ENCODE measurements at places on chromosomes 16 and 17. TPM values are rescaled to one million over a fixed set of nuclear protein-coding genes. Genes with fewer than 3 reads are reported as not detected.

DOC2A gene
- 1.4 TPM for polyA plus RNA-seq

- no peaks in the 10 kb centered on the region for H3K36me3 ChIP-seq
- H3K4me3 ChIP-seq: no peak overlapping the region
- peaks cover 2% of the 10 kb centered on the region for H3K27me3 ChIP-seq
- no peak for DNase-seq
Observed at GRCh38 chr17:4590981-4591453, 6.7 kb downstream of the SMTNL2 start.

PIK3R6 gene
- polyA plus RNA-seq: not detected

DNA sequence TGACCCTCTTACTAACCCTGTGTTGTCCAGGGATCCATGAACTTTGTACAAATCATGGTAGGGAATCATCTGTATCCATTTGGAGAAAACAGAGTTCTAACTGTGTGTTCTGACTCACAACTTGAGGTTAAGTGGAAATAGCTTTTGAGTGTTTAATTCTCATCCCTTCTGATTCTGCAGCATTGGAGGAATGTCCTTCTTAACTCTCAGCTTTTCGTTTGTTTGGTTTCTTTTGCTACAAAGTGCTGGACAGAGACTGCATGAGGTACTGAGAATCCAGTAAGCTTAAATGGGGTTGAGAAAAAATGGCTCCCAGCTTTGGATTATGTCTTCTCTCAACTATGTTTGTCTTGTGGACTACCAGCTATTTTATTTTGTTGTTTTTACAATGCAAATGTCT lies 352.1 kb upstream of the KIF2B start:
- no peak overlapping the region for H3K27ac ChIP-seq
- H3K4me1 ChIP-seq: no peaks in the 10 kb centered on the region
- no peak for DNase-seq
- H3K4me3 ChIP-seq: no peak overlapping the region
- no peaks in the 10 kb centered on the region for H3K27me3 ChIP-seq
- H3K36me3 ChIP-seq: no peaks in the 10 kb centered on the region

GRCh38 chr17:79391376-79392233 lies 219.2 kb downstream of the RBFOX3 start:
- DNase-seq: peak; percentile 48
- no peaks in the 10 kb centered on the region for H3K4me1 ChIP-seq

- no peak overlapping the region for H3K4me3 ChIP-seq
- H3K27me3 ChIP-seq: no peaks in the 10 kb centered on the region
- no peak overlapping the region for H3K27ac ChIP-seq
- H3K36me3 ChIP-seq: no peaks in the 10 kb centered on the region
- DNase-seq: no peak
- H3K4me1 ChIP-seq: no peaks in the 10 kb centered on the region
Observed at GRCh38 chr17:12597895-12598294, 67.8 kb upstream of the MYOCD start.

GRCh38 chr17:28573521-28573920 lies 2.2 kb upstream of the PIGS start:
- H3K4me1 ChIP-seq: peaks cover 64% of the 10 kb centered on the region
- DNase-seq: no peak
- no peaks in the 10 kb centered on the region for H3K27me3 ChIP-seq
- H3K27ac ChIP-seq: no peak overlapping the region

SLC52A1 gene
- polyA plus RNA-seq: not detected

GRCh38 chr16:21952040-21952792 lies 945 bp upstream of the UQCRC2 start:
- H3K4me1 ChIP-seq: peaks cover 72% of the 10 kb centered on the region
- peaks cover 5% of the 10 kb centered on the region for H3K36me3 ChIP-seq
- H3K27ac ChIP-seq: peak overlapping the region; percentile 93
- peak overlapping the region; percentile 98 for H3K4me3 ChIP-seq
- H3K27me3 ChIP-seq: peaks cover 4% of the 10 kb centered on the region
- DNase-seq: peak; percentile 93

- H3K4me1 ChIP-seq: no peaks in the 10 kb centered on the region
- H3K27me3 ChIP-seq: no peaks in the 10 kb centered on the region
- H3K4me3 ChIP-seq: no peak overlapping the region
- no peak for DNase-seq
- no peaks in the 10 kb centered on the region for H3K36me3 ChIP-seq
Observed at GRCh38 chr16:27174007-27174406, 29.3 kb upstream of the KDM8 start.

EVI2A gene
- not detected for polyA plus RNA-seq

- no peak overlapping the region for H3K27ac ChIP-seq
- no peak for DNase-seq
- H3K27me3 ChIP-seq: peaks cover 86% of the 10 kb centered on the region
- H3K4me3 ChIP-seq: peak overlapping the region; percentile 20
- H3K36me3 ChIP-seq: no peaks in the 10 kb centered on the region
Observed at GRCh38 chr17:1298606-1299005, 19.1 kb downstream of the TRARG1 start.

DNA sequence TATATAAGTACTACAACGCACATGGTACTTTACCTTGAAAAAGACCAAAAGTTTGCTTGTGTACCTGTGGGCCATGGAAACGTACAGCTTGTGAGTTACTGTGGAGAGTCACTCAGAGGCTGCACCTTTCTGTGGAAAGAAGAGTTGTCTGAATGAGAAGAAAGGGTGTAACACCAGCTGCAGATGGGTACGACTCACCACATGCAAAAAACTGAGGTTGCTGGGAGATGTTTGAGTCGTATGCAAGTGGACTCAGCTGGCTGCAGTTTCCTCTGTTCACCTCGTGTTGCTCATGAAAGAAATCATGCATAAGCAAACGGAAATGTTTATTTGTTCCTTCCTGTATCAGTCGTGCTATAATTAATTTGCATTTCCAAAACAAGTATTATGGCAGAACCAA lies 22.4 kb upstream of the DYNLRB2 start:
- no peaks in the 10 kb centered on the region for H3K27me3 ChIP-seq
- DNase-seq: no peak
- no peak overlapping the region for H3K27ac ChIP-seq
- H3K36me3 ChIP-seq: no peaks in the 10 kb centered on the region

GAST gene
- polyA plus RNA-seq: 0.32 TPM

GRCh38 chr17:82668024-82668630 lies 19.9 kb upstream of the WDR45B start:
- no peak overlapping the region for H3K4me3 ChIP-seq
- H3K27me3 ChIP-seq: no peaks in the 10 kb centered on the region
- no peak overlapping the region for H3K27ac ChIP-seq
- peaks cover 17% of the 10 kb centered on the region for H3K4me1 ChIP-seq
- no peaks in the 10 kb centered on the region for H3K36me3 ChIP-seq

SLC12A3 gene
- 5.1 TPM for polyA plus RNA-seq

ATP2C2 gene
- polyA plus RNA-seq: 0.07 TPM

- H3K27me3 ChIP-seq: no peaks in the 10 kb centered on the region
- peak overlapping the region; percentile 64 for H3K27ac ChIP-seq
- peaks cover 99% of the 10 kb centered on the region for H3K4me1 ChIP-seq
- no peak for DNase-seq
Observed at GRCh38 chr17:74758848-74759168, 10.4 kb downstream of the NHERF1 start.

DNA sequence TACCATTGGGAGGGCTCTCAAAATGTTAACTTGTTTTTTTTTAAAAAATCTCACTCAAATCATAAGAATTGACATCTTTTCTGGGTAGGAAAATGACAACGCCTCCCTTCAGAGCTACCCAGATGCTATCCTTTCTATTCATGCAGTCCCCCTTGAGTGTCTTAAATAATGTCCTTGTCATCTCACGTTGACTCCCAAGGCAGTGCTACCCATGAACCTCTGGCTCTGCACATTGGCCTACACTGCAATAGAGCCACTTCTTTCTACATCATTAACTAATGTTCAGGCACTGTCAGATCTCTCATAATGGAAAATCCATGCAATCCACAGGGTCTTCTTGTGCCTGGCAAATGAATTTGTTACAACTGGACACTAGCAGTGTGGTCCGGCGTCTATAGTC lies 569.8 kb upstream of the ZFHX3 start:
- H3K4me1 ChIP-seq: no peaks in the 10 kb centered on the region
- no peak overlapping the region for H3K4me3 ChIP-seq
- H3K27ac ChIP-seq: no peak overlapping the region
- peaks cover 36% of the 10 kb centered on the region for H3K27me3 ChIP-seq
- DNase-seq: no peak

CACNG1 gene
- not detected for polyA plus RNA-seq

DNA sequence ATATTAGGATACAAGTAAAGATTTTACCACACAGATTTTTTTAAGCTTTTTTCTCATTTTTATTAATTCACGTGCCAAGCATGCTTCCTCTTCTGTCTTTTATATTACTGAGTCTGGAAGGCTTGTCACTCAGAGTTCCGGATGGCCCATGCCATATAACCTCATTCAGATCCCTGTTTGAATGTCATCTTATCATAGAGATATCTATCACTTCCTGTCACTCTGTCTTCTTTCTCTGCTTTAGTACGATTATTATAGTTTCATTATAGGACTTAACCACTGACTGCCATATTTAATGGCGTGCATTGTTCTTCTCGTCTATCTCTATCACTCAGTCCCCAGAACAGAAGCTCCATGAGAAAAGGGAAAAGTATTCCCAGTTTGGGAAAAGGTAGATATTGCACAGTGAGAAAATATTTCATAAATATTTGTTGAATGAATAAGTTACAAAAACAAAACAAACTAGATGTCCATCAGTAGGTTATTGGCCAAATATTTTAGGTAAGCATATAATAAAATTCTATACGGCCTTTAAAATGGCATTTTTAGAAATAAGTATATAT lies 296.9 kb upstream of the GOT2 start:
- no peaks in the 10 kb centered on the region for H3K27me3 ChIP-seq
- H3K4me1 ChIP-seq: no peaks in the 10 kb centered on the region
- no peak for DNase-seq
- no peak overlapping the region for H3K27ac ChIP-seq
- H3K36me3 ChIP-seq: no peaks in the 10 kb centered on the region
- no peak overlapping the region for H3K4me3 ChIP-seq

GNGT2 gene
- not detected for polyA plus RNA-seq

GRCh38 chr17:31522284-31522931 lies 130.9 kb downstream of the RAB11FIP4 start:
- peaks cover 13% of the 10 kb centered on the region for H3K4me1 ChIP-seq
- H3K27ac ChIP-seq: no peak overlapping the region
- H3K4me3 ChIP-seq: no peak overlapping the region
- H3K27me3 ChIP-seq: no peaks in the 10 kb centered on the region
- H3K36me3 ChIP-seq: peaks cover 59% of the 10 kb centered on the region

DNA sequence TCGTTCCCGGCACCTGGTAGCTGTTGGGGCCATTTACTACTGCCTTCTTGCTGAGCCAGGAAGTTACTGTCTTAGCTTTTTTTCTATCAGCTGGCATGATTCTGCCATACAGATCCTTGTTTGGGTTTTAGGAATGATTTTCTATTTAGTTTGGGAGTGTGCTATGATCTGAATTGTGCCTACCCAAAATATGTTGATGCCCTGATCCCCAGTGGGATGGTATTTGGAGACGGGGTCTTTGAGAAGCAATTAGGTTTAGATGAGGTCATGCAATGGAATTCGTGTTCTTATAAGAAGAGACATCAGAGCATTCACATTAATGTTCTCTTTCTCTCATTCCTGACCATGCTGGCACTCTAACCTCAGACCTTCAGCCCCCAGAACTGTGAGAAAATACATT lies 59.4 kb upstream of the HS3ST2 start:
- H3K4me1 ChIP-seq: no peaks in the 10 kb centered on the region
- H3K27me3 ChIP-seq: no peaks in the 10 kb centered on the region
- H3K36me3 ChIP-seq: no peaks in the 10 kb centered on the region
- no peak overlapping the region for H3K4me3 ChIP-seq
- DNase-seq: no peak

PCTP gene
- 37.1 TPM for polyA plus RNA-seq

GRCh38 chr16:87575027-87575804 lies 27.1 kb upstream of the JPH3 start:
- no peak overlapping the region for H3K27ac ChIP-seq
- H3K4me3 ChIP-seq: no peak overlapping the region
- H3K4me1 ChIP-seq: peaks cover 25% of the 10 kb centered on the region

DNA sequence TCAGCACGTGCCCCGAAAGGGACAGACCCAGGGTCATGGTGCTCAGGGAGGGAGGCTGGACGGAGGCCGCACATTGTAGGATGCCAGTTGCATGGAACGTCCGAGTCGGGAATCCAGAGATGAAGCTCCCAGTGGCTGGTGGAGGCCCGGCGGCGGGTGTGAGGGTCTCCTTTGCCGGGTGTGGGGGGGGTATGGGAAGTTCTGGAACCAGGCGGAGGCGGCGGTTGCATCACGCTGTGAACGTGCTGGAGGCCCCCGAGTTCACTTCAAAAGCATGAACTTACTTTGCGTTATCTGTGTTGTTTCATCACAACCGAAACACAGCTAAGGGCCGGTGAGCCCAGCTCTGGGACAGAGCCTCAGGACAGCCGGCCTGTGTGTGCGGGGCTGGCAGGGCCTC lies 73.4 kb upstream of the GNG13 start:
- no peak overlapping the region for H3K27ac ChIP-seq
- H3K4me1 ChIP-seq: no peaks in the 10 kb centered on the region
- no peaks in the 10 kb centered on the region for H3K36me3 ChIP-seq
- no peak for DNase-seq
- no peaks in the 10 kb centered on the region for H3K27me3 ChIP-seq

GRCh38 chr16:81127051-81127450 lies 30.9 kb upstream of the GCSH start:
- no peak for DNase-seq
- no peak overlapping the region for H3K27ac ChIP-seq
- peaks cover 6% of the 10 kb centered on the region for H3K36me3 ChIP-seq

KRTAP17-1 gene
- not detected for polyA plus RNA-seq

SRR gene
- polyA plus RNA-seq: 6.3 TPM

DNA sequence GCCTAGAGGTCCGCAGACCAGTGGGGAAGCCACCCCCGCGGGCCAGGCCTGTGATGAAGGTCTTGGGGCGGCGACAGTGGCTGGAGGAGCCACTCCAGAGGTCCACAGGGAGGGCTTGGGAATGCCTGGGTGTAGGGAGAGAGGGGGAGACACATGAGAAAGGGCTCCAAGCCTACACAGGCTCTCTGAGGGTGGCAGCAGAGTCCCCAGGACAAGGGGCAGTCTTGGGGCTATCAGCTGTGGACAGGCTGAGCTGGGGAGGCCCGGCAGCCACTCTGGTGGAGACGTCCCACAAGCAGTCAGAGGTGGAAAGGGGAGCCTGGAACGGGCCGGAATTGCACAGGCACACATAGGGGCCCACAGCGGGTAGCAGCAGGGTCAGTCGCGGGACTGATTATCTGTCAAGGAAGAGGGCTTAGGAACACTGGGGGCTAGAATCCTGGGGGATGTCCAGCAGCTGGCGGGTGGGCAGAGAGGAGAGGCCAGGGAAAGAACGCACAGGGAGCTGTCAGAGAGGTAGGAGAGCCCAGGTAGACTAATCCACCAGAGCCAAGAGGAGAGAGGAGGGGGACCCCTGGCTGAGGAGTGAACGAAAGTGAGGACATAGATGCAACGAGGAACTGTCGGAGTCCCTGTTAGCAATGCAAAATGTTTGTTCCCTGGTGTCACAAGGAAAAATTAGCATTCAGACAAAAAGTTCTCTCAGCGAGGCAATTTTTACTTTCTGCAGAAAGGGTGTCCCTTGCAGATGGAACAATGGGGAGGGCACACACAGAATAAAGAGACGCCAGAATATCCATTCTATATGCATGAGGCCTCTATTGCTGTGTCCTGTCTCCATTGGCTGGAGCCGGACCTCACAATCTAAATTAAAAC lies 93.9 kb upstream of the DNAH17 start:
- H3K27me3 ChIP-seq: no peaks in the 10 kb centered on the region
- H3K4me3 ChIP-seq: no peak overlapping the region
- no peak overlapping the region for H3K27ac ChIP-seq
- no peak for DNase-seq

CDRT15 gene
- not detected for polyA plus RNA-seq

GRCh38 chr16:10833271-10833670 lies 14.7 kb upstream of the TVP23A start:
- no peak overlapping the region for H3K27ac ChIP-seq
- H3K4me3 ChIP-seq: no peak overlapping the region
- peaks cover 10% of the 10 kb centered on the region for H3K27me3 ChIP-seq
- H3K4me1 ChIP-seq: no peaks in the 10 kb centered on the region

ZPBP2 gene
- not detected for polyA plus RNA-seq
